Cardiac atrium fibroblast (primary cell): ENCODE measurements at places on chromosomes 11 and 22. TPM values are rescaled to one million over a fixed set of nuclear protein-coding genes. Genes with fewer than 3 reads are reported as not detected.

The PDGFD gene
- 17.9 and 29.6 TPM in 2 replicates for total RNA-seq

The MYEOV gene
- total RNA-seq, result not detected in 2 replicates

The MALAT1 gene
- 1,858 and 1,913 TPM in 2 replicates for total RNA-seq

The FAM180B gene
- not detected in 2 replicates for total RNA-seq

The CARD18 gene
- total RNA-seq, result not detected in 2 replicates

The GRIA4 gene
- not detected in 2 replicates for total RNA-seq

The OR52I2 gene
- total RNA-seq, result not detected in 2 replicates

The FAM181B gene
- 0.18 TPM in 1 of 2 replicates, not detected in the other for total RNA-seq

The TENM4 gene
- total RNA-seq, result under 0.01 TPM in 1 of 2 replicates, not detected in the other

The PIH1D2 gene
- total RNA-seq, result 0.18 and 0.32 TPM in 2 replicates

The OR10D3 gene
- total RNA-seq, result not detected in 2 replicates

The APOA4 gene
- total RNA-seq, result not detected in 2 replicates

The MMP27 gene
- not detected in 2 replicates for total RNA-seq

The GAL3ST1 gene
- total RNA-seq, result not detected in 2 replicates

The OR6T1 gene
- not detected in 2 replicates for total RNA-seq
